Retinal pigment epithelial cell (primary cell): ENCODE measurements at places on chromosomes 2 and 18.

GRCh38 chr2:132560562-132560961 is 109.4 kb downstream of the LYPD1 start:
- DNase-seq = no peak

DNA sequence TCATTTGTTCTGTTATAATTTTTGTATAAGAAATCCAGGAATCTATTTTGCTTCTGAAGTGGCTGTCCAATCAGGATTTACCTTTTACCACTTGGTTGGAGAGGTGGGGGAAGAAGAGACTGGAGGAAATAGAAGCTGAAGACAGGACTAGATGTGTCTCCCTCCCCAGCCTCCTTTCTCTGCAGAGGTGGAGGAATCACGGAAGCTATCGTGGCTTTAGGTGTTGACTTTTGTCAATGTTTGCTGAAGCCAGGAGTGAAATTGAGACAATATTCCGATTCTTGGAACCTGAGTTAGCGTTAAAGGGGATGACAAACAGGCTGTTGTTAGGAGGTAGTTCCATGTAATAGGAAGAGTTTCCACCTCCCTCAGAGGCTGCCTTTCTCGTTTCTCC is 43.5 kb downstream of the PDCL3 start:
- DNase-seq = no peak

DNA sequence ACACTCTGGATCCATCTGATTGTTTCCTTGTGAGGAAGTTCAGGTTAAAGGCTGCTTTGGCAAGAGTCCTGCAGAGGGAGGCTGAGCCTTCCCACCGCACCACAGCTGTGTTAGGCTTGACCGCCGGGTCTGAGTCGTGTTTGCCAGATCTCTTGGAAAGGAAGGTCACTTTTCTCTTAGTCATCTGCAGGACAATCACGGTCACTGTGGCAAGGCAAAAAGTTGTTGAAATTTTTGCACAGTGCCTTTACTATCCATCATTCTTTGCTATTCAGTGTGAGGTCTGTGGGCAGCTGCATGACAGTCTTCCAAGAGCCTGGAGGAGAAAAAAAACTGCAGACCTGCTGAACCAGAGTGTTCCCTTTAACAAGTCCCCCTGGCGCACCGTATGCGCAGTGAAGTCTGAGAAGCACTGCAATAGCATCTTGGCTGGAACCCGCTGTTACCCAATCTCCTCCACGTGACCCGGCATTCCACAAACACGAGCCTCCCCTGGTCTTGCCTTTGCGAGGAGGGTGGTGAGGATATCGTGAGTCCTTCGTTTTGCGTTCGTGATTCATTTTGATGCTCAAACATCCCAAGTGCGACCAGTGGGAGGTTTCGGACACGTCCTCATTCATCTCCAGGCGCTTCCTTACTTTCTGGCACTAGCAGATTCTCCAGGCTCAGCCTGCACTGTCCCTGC is 23.0 kb downstream of the BIN1 start:
- no peak for DNase-seq

GRCh38 chr2:170530284-170530745 is 184.8 kb upstream of the SP5 start:
- no peak for DNase-seq

GRCh38 chr2:120632796-120633646 is 102.6 kb upstream of the GLI2 start:
- no peak for DNase-seq
